ENCODE measurements at places on chromosomes 11 and 22.

- DNase-seq = no peak
Observed at GRCh38 chr11:66720223-66720898, 8.7 kb downstream of the SPTBN2 start.

- DNase-seq = no peak
Observed at GRCh38 chr11:84714316-84714780, 912.8 kb downstream of the DLG2 start.

- DNase-seq = no peak
Observed at GRCh38 chr11:76236092-76236999, 30.0 kb upstream of the WNT11 start.

- no peak for DNase-seq
Observed at GRCh38 chr11:113862435-113862834, 12.9 kb downstream of the USP28 start.

DNA sequence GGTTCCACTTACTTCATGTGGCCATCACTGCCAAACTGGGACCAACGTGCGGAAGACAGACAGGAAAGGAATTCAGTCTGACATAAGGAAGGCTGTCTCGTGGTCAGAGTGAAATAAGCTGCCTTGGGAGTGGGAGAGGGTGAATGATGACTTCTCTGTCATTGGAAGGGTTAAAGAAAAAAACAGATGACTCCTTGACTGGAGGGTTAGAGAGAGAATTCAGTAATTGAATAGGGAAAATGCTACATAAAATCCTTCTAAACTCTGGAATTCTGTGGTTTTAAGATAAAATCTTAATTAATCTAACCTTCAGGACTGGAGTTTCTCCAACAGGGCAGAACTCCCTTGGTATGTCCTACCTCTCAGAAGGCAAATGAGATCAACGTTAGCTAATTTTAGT lies 33.8 kb downstream of the RAB30 start:
- DNase-seq = no peak

DNA sequence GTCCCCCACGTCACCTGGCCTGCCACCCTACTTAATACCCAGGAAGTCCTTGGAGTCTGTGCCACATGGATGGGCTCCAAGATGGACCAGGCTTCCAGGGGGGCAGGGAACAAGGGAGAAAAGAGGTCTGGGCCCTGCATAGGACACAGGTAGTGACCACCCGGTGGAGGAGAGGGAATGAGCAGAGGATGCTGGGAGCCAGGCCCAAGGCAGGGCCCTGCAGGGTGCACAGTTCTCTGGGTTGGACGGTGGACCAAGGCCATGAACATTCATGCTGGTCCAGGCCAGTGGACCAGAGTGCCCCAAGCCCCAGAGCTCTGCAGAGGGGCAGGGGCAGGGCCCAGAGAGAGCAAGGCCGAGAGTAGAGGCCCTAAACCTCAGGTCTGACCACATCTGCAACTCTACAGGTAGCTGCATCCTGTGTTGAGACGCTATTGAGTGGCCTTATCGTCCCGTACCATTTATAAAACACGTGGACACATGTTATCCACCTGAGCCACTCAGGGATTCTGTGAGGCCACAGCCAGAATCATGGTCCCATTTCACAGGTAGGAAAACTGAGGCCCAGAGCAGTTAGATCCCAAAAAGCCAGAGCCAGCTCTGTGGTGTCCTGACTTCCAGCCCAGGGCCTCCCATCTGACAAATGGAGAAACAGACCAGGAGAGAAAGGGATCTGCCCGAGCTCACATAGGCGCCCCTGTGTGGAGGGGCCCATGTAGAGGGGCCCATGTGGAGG lies 46.4 kb downstream of the IGLL5 start:
- DNase-seq = no peak

DNA sequence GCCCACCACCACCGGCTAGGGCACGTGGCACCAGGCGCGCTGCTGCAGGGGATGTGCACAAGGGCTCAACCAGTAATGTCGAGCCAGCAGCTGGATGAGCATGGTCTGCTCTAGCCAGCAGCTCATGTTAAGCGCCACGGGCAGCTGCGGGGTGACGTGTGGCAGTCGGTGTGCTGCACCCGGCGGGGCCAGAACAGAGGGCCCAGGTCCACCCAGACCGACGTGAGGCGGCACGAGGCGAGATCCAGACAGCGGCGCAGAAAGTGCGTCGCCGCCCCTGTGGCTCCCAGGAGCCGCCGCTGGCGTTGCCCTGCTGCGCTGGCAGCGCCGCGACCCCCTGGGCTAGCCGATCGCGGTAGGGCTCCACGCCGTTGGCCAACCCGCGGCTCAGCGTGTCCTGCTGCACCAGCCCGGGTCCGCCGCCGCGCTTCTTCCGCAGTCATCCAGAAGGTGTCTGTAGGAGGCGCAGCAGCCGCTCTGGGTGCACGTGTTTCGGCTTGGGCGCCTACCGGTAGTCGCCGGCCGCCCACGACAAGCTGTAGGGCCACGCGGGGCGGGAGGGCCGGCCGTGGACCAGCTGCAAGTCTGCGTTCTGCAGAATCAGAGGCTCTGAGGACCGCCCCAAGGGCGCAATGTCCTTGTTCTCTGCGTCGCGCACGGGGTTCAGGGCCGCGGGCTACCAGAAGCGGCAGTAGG lies 4.6 kb upstream of the GALR3 start:
- DNase-seq = peak; percentile 46

DNA sequence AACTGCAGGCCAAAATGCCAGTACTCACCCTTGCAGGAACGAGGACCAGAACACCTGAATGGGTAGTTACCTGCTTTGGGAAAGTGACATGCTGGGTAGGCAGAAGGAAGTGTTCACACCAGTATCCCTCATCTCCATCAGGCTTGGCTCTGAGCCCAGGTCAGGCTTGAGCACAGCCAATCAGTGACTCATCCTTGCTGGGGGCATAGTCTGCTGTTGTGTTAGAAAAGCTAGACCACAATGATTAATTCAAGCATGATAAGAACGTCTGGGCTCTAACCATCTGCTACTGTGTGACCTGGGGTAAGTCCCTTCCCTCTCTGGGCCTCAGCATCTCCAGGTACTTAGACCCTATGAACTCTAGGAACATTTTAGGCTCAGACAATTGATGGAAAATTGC lies 450.4 kb downstream of the MIAT start:
- DNase-seq = no peak

DNA sequence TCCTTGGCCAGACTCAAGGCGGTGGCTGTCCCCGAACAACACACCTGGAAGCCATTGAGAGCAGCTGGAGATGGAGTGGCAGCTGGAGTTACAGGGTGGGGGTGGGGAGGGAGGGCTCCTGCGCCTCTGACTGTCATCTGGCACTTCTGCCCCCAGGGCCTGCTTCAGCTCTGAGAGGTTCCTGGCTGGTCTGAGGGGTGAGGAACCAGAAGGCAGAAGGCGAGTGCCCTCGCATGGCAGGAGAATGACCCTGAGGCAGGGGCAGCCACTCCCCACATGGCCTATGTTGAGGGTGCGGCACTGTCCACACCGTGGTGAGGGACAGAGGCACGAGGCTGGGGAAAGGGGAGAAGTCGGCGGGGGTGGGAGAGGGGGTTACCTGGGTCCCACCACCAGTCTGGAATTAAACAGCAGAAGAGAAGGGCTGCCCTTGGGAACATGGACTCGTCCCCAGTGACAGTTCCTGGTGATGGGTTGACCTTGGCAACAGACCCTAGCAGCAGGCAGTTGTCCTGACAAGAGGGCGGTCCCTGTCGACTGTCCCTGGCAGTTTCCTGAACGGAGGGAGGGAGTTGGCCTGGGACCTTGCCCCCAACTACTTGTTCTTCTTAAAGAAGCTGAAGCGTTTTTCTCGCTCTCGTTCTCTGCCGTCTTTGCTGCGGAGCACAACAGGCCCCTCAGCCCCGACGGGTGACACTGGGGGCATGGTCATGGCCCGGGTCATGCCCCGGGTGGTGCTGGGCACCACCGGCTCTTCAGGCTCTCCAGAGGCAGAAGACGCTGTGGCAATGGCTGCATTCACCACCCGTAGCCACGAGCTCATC lies 7.8 kb upstream of the RBM4B start:
- no peak for DNase-seq

- no peak for DNase-seq
Observed at GRCh38 chr11:102216433-102217075, 100.7 kb upstream of the BIRC3 start.

DNA sequence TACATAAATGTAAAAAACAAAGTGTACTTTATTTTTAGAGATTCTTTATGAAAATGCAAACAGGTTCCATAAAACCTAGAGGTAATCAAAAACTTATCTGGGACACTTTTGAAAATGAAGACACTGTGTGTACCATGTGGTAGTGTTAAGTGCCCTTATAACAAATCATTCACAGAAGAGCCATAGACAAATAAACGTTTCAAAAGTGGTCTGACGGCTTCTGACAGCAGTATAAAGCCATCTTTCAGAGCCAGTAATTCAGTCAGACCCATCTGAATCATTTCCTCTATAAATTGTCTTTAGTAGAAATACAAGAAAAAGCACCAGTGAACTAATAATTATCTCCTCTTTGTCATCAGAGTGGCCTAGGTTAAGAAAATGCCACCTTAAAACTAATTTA lies 100.0 kb downstream of the PAX6 start:
- DNase-seq = no peak

DNA sequence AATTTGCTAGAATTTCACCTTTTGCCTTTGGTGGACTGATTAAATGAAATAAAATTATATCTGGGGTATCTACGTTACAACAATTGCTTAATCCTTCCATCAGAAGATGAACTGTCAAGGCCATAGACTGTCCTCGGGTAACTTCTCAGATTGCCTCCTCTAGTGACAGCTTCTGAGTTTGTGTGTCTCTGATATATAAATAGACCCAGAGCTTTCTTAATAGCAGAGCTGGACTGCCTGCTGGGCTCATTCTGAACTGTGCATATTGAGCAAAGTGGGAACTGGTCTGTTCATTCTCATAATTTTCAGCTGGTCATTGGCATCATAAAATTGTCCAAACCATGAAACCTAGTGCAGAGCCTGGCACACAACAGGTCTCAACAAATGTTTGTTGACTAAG lies 99.1 kb upstream of the GRAMD1B start:
- DNase-seq = no peak

DNA sequence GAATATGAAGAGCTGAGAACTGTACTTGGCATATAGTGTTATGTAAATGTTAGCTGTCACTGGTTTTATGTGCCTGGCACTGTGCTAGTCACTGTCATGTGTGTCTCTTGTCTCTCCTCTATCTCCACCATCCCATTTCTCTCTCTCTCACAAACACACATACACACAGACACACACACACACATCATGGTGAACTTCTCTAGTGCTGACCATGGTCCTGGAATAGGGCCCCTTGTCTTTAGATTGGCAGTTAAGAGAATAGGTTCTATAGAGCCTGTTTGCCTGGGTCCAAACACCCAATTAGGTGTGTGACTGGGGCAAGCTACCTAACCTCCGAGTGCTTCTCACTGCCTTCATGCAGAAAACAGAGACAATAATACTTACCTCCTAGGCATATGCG lies 109.7 kb upstream of the NARS2 start:
- DNase-seq = no peak

- no peak for DNase-seq
Observed at GRCh38 chr11:113137713-113138529, 176.5 kb upstream of the TTC12 start.

GRCh38 chr22:23556026-23556620 lies 24.0 kb downstream of the IGLL1 start:
- DNase-seq = no peak

DNA sequence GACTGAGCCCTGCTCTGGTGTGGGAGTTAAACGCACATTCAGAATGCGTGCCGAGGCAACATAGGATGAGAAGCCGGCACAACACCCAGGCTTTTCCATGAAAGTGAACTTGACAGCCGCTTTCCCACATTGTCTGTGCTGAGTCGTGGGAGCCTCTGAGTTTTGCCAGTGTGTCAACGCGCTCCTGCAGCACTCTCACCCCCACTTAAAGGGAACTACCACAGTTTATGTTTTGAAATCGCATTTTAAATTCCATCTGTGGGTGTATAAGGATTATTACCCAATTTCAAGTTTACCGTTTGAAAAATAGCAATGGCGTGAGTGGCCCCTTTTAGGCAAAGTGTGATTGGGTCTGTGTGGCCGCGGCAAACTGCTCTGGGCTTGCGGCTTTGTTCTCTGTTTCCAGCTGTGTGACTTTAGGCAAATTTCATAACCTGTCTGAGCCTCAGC lies 81.5 kb downstream of the FBLN1 start:
- DNase-seq = no peak

DNA sequence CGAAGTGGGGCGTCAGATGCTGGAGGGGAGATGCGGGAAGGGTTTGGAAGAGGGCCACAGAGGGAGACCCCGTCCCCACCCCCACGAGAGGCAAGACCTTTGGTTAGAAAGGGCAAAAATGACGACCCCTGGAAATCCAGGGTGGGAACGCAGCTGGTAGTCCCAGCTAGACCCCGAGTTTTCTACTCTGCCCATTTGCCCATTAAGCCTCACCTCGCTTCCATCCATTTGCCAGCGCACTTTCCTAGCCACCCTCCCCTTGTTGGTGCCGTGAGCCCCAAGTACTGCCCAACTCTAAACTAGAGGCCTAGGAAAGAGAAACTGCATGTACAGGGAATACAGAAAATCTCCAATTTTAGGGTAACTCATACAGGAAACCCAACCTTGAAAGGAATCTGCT lies 370 bp downstream of the DDX25 start:
- DNase-seq = no peak

- no peak for DNase-seq
Observed at GRCh38 chr22:29569011-29569678, 11.8 kb downstream of the NIPSNAP1 start.

- DNase-seq = no peak
Observed at GRCh38 chr11:94106716-94107115, 21.9 kb upstream of the PANX1 start.

- DNase-seq = no peak
Observed at GRCh38 chr11:46202696-46203391, 74.6 kb upstream of the CREB3L1 start.

DNA sequence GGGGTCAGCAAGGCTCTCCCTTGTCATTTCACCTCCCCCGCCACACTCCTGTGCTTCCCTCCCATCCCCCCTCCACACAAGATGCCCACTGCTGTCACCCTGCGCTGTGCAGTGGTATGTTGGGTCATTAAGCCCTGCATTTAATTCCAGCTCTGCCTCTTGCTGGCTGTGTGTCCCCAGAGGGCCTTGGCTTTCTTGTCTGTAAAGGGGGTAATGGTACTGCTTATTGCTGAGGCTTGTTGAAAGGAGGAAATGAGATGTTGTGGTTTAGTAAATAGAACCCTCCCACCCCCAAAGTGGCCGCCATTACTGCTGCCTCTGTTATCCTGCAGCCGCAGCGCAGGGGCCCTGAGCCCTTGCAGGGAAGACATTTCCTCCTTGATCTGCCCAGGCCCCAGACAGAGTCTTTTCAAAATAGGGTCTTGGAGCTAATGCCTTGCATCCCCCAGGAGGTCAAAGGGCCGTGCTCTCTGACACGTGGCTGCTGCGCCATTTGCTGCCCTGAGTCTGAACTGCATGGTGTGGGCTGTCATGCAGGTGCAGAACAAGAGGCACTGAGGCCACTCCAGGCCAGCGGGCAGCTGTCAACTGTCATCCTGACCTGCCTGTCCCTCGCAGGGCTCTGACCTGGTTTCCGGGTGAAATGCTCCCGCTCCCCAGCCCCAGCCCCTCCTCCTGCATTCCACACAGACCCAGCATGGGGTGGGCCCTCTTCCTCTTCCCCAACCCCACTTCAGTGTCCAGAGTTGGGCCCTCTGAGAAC lies 18.7 kb downstream of the PVALB start:
- DNase-seq = no peak

- no peak for DNase-seq
Observed at GRCh38 chr11:117908959-117909610, 20.1 kb downstream of the TMPRSS13 start.

GRCh38 chr11:33875621-33876294 lies 16.1 kb downstream of the LMO2 start:
- DNase-seq = no peak

Data from stimulated activated CD4-positive, alpha-beta T cell treated with anti-CD3 and anti-CD28 coated beads, Interleukin-1b, Interleukin-23, amount 100 ng/mL, for 1 hour (primary cell).